ENCODE measurements at places on chromosomes 3 and 15.

DNA sequence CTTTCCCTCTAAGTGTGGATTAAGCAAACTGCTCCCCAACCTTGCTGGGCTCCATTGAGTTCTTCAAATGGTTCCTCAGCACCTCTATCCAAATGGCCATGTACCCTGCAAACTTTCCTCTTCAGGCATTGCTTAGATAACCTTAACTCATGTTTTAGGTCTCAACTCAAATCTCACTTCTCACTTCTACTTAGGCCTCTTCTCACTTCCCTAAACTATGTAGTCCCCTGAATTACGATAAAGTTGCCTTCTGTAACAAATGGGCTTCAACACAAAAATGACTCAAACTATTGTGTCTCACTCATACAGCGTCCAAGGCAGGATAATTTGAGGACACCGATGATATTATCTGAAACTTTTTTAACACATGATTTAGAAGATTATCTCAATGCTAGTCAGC lies 62.4 kb upstream of the STAC start:
- DNase-seq = no peak

GRCh38 chr3:138068579-138069174 lies 46.7 kb downstream of the DZIP1L start:
- peak; percentile 88 for DNase-seq

- DNase-seq = no peak
These were observed 83.6 kb downstream of the COL6A5 start for GRCh38 chr3:130428871-130429712.

DNA sequence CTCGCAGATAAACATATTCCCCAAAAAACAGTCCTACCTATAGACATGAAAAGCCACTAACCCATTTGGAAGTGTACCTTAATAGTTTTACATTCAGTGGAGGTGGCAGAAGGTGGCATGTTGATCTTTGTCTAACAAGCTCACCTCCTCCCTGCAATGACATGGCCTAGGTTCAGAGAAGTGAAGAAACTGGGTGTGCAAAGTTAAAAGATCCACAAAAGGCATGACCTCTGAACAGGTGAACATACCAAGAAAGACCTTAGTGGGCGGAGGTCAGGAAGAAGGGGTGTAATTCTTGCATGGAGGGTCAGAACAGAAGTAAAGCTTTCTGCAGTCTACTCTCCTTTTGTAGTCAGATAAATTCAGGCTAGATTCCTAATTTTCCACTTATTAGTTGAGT lies 822 bp downstream of the MRPL3 start:
- DNase-seq = no peak

DNA sequence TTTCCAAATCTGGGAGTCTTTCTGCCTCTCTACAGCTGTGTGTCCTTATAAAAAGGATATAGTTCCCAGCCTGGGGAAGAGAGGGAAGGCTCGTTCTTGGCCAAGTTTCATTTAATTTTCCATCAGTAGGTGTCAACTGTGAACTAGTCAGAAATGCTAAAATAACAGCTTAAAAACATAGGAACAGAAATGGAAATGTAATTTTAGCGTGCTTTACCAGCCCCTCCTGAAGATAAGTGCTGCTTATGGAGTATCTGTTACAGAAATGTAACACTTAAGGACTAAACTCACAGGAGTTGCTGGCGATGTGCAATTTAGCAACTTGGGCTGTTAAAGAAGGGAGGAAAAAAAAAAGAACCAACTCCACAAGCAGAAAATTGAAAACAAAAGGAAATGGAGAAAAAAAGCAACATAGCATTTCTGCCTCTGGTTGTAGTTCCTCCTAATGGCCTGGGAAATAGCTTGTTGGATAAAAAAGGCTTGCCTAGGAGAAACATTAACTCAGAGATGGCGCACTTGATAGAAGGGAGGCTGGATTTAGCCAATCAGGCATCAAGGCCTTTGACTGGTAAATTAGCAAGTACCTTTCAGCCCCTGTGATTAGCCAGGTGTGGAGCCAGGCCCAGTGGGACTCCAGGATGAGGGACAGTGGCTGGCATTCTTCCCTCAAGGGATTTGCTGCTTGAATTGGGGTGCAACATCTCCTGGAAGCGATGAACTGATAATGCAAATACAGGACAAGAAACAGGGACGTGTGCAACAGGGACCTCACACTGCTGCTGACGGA lies 84.3 kb downstream of the RPLP1 start:
- DNase-seq = peak; percentile 41

GRCh38 chr3:46350262-46350565 lies 3.7 kb upstream of the CCR2 start:
- no peak for DNase-seq

GRCh38 chr3:17431004-17431403 lies 311.4 kb downstream of the TBC1D5 start:
- no peak for DNase-seq

GRCh38 chr15:26635105-26635504 lies 137.8 kb downstream of the GABRB3 start:
- DNase-seq = no peak
